ENCODE measurements at places on chromosomes 16 and 17. TPM values are rescaled to one million over a fixed set of nuclear protein-coding genes. Genes with fewer than 3 reads are reported as not detected.

Gene CIBAR2
- 0.41 TPM for total RNA-seq

Gene FSCN2
- total RNA-seq = 0.43 TPM

Gene TAT
- not detected for total RNA-seq

DNA sequence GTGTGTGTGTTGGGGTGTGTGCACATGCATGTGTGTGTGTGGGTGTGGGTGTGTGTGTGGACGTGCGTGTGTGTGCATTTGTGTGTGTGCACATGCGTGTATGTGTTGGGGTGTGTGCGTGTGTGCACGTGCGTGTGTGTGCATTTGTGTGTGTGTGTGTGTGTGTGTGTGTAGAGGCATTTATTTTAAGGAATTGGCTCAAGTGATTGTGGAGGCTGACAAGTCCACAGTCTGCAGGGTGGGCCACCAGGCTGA lies 37.9 kb upstream of the JPH3 start:
- no peak for DNase-seq

- DNase-seq = no peak
Observed at GRCh38 chr16:56916571-56917403, 15.2 kb upstream of the HERPUD1 start.

DNA sequence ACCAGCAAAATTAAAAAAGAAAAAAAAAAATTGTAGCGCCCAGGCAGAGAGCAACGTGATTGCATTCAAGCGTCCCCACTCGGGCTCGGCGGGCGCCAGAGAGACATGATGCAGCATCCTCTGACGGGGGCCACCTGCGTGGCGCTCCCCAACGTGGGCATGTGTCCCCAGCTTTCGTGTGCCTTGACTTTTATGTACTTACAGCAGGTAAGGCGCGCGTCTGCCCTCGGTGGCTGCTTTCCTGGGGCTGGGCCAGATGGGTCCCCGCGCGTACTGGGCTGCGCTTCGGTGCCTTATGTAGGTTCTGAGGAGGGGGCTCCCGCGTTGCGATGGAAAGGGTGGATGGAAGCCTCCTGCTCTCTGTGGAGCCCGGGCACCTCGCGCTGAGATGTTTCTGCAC lies 28.4 kb upstream of the RBFOX1 start:
- peak; percentile 4 for DNase-seq

GRCh38 chr16:17451843-17452242 lies 18.9 kb downstream of the XYLT1 start:
- DNase-seq = no peak

GRCh38 chr17:49998836-49999511 lies 4.0 kb upstream of the DLX3 start:
- DNase-seq = no peak

GRCh38 chr16:71328151-71328550 lies 30.4 kb upstream of the CALB2 start:
- DNase-seq = no peak

- DNase-seq = no peak
Observed at GRCh38 chr16:54648575-54648974, 282.1 kb upstream of the IRX5 start.

- no peak for DNase-seq
Observed at GRCh38 chr16:81797443-81797842, 18.4 kb downstream of the PLCG2 start.

DNA sequence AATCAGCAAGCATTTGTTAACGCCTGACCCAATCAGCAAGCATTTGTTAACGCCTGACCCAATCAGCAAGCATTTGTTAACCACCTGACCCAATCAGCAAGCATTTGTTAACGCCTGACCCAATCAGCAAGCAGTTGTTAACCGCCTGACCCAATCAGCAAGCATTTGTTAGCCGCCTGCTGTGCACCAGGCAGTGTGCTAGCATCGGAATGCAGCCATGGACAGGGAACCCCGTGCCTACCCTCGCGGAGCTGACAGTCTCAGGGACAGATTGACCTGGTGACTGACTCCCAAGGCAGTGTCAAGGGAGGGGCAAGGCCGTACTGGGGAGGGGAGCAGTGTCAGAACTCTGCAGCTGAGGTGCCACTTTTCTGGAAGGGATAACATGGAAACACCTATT lies 66.9 kb downstream of the ABR start:
- DNase-seq = no peak

- peak; percentile 16 for DNase-seq
Observed at GRCh38 chr16:27918755-27919154, 144.8 kb downstream of the GSG1L start.

Measured in SJCRH30 (cell line).